Stimulated activated CD4-positive, alpha-beta T cell treated with anti-CD3 and anti-CD28 coated beads, Interleukin-1b, Interleukin-23, amount 100 ng/mL, for 4 hours (primary cell): ENCODE measurements at places on chromosomes 2 and 18.

DNA sequence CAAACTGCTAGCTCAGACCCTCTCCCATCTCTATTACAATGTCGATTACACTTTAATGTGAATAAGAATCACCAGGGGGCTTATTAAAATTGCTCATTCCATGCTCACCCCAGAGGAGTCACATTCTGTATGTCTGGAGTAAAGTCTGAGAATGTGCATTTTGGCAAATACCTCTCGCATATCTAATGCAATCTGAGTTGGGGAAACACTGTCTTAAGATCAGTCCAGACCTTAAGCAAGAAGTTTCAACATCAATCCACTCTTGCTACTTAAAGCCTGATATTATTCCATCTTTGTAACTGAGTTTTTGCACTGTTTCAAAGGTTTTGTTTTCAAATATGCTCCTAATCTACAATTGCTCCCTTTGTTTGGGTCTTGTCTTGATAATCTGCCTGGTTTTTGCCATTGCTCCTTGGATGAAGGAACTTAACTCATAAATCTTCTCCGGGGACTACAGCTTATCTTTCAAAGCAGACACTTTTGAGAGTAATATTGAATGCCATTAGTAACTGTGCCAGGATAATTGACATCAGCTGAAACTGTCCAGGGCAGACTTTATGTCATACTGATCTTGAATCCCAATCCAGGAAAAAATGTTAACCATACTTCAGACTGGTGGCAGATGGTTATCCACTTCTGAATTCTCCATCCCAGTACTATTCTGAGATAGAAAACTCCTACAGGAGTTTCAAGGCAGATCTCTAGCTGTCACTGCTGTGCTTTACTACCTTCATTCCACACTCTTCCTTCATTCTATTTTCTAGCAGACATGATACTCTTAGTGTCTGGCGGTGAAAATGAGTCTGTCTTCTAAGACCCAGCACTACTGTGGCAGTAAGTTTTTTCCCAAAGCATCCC lies 200.9 kb downstream of the ERBB4 start:
- no peak for DNase-seq

DNA sequence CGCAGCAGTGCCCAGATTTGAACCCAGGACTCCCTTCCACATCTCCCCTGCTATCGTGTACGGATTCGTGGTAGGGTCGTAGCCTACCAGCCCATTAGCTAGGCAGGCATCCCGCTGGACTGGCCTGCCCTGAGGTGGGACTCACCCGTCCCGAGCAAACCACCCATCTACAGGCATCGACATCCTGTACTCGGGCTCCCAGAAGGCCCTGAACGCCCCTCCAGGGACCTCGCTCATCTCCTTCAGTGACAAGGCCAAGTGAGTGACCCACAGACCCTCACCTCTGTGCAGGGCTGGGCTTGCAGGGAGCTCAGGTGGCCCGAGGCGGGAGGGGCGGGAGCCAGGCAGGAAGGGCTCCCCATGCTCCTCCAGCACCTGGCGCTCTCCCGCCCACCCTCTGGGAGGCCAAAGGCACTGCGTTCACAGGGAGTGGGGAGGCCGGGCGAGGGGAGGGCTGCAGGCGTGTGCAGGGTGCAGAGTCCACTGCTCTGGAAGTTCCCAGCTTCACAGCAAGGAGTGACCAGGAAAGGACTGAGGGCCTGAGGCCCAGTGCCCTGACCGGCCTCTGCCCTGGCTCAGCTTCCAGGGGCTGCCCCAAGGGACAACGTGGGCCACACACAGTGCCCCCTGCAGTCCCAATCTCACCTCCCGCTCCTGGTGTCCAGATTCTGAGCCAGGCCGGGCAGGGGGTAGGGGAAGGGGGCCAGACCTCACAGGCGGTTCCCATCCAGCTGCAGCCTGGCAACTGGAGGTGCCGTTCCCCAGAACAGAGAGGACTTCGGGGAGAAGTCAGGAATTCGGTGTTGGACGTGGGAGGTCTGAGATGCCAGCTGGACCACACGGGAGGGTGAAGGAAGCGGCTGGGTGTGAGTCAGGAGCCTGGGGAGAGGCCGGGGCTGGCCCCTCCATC lies 5.4 kb downstream of the AGXT start:
- no peak for DNase-seq

GRCh38 chr18:39326772-39327171 lies 1761.2 kb upstream of the CELF4 start:
- DNase-seq = no peak

DNA sequence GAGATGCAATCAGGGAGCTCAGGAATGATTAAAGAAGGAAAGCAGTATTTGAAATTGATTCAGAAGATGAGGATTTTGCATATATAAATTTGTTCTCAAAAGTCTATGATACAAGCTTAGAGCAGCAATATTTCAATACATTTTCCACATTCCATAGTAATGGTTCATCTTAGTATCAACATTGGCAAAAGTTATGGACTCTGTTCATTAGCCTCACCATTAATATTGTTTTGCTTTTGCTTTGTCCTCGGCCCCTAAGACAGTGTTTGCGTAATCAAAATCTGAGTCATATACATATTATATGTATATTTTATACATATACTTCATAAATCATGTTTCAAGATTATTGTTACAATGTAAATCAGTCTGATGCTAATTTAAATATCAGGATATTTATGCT lies 176.6 kb downstream of the CNTNAP5 start:
- DNase-seq = no peak

DNA sequence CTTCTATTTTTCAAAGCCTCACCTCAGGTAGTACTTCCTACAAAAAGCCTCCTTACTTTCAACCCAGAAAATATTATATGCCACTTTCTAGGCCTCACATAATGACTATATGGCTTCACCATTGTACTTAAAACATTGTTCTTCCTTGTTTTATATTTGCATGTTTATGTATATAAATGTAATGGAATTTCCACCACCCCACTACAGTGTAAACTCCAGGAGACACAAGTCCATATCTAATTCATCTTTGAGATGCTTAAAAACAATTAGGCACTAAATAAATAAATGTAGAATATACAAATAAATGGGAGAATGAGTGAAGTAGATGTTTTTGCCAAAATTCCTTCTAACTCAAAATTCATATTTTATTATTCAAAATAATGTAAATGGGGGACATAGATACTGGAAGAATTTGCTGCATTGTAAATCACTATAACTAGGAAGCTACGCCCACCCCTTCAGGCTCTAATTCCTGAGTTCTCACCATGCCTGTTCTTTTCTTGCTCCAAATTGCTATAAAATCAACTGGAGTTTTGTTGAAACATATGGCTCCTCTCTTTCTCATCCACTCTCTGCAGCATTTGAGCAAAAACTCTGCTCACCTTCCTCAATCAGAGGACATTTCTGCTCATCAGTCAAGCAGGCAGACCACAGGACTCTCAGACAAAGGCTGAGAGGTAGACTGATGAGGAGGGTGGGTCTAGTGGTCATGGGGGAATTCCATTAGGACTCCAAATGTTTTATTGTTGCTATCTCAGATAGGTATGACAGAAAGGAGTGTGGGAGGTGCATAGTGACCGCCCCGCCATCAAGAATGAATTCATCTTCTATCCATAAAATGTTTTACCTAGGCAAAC lies 243.0 kb downstream of the HNMT start:
- DNase-seq = no peak

DNA sequence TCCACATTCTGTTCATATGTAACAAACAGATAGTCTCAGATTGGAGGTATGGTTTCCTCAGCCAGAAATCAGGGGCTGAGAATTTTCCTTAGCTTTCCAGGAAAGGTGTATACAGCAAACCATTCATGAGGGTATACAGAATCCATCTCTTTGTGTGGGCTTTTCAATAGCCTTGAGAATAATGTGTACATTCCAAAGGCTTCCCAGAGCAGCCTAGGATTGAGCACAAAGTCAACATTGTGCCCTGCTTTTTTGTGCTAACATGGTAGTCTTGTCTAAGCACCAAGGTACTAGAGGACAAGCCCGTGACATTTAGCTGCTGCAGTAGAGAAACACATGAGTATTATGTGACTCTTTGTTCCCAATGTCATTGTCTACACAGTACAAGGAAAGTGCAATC lies 322.1 kb upstream of the TANK start:
- DNase-seq = no peak

GRCh38 chr2:222218786-222219185 lies 80.0 kb downstream of the PAX3 start:
- DNase-seq = no peak

- no peak for DNase-seq
These were observed 72.9 kb downstream of the EN1 start for GRCh38 chr2:118774458-118775133.

- no peak for DNase-seq
These were observed 17.0 kb upstream of the UGT1A8 start for GRCh38 chr2:233600386-233600785.

DNA sequence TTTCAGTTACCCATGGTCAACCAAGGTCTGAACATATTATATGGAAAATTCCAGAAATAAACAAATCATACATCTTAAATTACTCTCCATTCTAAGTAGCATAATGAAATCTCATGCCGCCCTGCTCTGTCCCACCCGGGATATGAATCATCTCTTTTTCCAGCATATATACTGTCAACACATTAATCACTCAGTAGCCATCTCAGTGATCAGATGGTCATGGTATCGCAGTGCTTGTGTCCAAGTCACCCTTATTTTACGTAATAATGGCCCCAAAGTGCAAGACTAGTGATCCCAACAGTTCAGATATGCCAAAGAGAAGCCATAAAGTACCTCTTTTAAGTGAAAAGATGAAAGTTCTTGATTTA lies 43.8 kb downstream of the OSBPL6 start:
- DNase-seq = no peak

DNA sequence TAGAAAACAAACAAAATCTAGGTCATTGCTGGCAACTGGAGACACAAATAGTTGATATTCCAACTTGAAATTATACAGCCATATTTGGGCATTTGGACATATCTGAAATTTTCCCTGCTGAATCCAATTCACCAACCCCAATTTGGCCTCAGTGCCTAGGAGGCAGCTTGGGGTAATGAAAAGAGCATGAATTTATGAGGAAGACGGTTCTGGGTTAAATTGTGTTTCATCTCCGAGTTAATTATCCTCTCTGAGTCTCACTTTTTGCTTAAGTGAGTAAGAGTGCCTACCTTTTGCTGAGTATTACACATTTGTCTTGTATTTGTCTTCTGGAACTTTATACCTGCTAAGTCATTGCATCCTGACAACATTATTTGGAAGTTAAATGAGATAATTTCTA lies 1906.8 kb upstream of the PIK3C3 start:
- no peak for DNase-seq

GRCh38 chr2:241914542-241914941 lies 45.0 kb downstream of the RTP5 start:
- no peak for DNase-seq

GRCh38 chr18:48064978-48065600 lies 134.6 kb upstream of the SMAD2 start:
- DNase-seq = no peak

GRCh38 chr2:240619506-240620148 lies 5.7 kb upstream of the GPR35 start:
- DNase-seq = no peak

GRCh38 chr2:25314514-25315315 lies 27.0 kb downstream of the DNMT3A start:
- DNase-seq = peak; percentile 85

- peak; percentile 85 for DNase-seq
These were observed 28.9 kb downstream of the IL1R2 start for GRCh38 chr2:102020596-102021170.

DNA sequence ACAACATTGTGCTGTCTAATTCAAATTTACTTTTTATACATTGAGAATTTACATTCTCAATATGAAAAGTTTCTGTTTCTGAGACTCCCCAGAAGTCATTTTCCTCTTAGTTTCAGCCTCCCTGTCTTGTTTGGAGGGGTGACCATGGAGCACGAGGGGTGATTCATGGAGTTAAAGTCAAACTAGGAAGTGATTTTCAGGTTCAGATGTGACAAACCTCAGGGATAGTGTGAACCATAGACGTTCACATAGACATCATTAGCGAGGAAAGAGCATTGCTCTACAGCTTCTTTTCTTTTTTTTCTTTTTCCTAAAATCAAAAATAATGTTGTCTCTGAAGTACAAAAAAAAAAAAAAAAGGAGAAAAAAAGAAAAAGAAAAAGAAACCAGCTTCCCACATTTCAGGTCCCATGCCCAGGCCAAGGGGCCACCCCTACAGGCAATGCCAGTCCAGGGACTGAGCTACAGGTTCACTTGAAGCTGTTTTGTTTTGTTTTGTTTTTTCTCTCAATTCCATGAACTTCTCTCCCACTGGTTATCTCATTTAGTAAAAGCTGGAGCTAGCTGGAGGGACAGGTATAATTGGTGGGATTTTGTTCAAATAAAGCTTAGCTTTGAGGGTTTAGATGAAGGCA lies 18.1 kb upstream of the LCLAT1 start:
- no peak for DNase-seq

DNA sequence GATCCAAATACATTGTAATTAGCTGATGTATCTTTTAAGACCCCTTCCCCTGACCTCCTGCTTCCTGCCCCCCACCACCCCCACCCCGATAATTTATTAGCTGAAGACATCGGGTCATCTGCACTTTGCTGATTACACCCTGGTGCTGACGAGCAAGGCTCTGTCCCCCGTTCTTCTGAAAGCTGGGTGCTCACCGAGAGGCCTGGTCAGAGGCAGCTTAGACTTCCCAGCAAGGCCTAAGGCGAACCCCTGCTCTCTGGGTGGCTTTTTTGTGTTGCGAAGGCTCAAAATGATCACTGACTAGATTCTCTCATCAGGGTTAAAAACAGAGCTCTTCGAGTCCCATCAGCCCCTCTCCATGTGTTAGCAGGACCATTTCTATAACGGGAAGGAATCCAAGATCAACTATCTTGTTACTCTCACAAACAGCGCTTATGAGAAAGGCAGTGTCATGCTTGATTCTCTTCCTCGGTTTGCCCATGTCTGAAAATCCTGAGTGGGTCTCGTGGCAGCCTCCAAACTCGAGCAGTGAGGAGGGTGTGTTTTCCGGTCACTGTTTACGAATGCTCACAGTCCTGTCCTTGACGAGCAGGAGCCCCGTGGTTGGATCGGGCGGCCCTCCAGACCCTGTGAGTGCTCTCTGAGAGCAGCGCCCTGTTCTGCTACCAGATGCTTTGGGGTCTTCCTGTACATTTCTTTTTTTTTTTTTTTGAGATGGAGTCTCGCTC lies 201.6 kb downstream of the HDAC4 start:
- no peak for DNase-seq
